Lower leg skin (tissue), 4 donors: ENCODE measurements at places on chromosomes 6 and 20.
A peak's percentile ranks its signal among the peaks of the same experiment; 100 is the strongest.

DNA sequence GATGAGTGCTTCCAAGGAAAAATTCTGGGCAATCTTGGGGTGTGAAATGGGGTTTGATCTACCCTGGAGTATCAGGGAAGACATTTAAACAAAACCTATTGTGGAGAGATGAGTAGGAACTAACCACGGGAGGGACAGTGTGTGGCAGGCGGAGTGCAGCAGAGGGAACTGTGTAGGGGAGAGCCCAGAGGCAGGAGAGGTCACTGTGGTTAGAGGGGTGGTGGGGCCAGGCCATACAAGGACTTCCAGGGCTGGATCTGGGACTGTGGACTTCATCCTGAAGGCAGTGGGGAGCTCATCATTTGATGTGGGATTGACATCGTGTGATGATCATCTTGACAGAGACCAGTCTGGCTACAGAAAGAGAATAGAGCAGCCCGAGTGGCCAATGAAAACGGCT lies 89.0 kb downstream of the TOX2 start:
- DNase-seq = peak; percentile 43

GRCh38 chr6:119110601-119111548 lies 32.4 kb upstream of the FAM184A start:
- DNase-seq = no peak

DNA sequence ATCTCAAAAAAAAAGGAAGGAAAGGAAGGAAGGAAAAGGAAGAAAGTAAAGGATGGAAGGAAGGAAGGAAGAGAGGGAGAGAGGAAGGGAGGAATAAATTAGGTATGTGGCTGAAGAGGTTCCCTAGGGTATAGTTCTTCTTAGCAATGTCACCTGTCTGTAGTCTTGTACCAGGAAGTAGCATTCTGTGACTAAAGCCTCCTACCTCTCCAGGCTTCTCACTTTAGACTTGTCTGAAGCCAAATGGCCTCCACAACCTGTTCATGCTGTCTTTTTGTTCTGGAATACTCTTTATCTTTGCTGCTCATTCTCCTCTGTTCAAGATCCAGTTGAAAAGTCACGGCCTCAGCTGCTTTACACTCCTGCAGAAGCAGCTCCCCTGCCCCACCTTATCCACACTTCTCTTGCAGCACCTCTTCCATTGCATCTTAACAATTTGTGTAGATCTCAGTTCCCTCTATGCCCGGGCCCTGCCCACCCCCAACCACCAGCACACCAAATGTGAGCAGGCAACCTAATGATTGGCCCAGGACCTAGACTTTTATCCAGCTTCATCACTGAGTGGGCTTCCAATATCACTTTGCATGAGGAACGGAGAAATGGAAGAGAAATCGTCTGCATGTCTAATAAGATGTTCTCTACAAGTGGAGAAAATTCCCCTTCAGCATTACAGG lies 19.1 kb downstream of the GCNT2 start:
- no peak for DNase-seq

- peak; percentile 88 for DNase-seq
Observed at GRCh38 chr6:5905431-5906339, 101.0 kb downstream of the NRN1 start.

DNA sequence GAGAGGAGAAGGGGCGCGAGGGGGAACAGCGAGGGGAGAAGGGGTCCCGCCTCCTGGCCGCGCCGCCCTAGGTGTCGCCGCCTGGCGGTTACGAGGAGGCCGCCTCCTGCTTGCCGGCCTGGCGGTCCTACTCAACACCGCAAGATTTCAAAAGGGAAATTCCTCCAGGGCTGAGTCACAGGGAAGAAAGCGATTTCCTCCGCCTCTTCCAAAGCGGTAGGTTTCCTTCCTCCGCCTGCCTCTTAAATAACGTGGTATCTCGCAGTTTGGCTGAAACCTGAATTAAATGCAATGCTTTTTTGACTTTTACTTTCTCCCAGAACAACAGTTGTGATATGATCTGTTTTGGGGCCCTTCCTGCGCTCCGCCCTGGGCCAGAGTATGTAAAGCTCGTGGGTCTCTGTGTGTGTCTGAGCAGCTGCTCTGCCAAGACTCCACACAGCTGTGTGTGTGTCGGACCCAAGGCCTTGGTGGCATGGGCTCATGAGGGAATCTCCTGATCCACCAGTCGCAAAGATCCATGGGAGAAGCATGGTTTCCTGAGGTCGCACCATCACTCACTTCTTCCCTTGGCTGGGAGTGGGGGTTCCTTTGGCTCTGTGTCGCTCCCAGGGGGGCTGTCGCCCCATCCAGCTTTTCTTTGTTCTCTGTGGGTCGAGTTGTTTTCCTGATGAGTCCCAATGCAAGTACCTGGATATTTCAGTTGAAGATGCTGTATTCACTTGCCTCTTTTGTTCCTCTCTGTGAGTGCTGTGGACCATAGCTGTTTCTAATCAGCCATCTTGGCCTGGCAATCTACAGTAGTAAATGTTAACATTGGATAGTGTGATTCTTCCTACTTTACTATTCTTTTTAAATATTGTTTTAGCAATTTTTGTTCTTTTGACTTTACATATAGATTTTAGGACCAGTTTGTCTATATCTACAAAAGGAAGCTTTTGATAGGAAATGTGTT lies 31.6 kb upstream of the NOTCH4 start:
- DNase-seq = peak; percentile 93

GRCh38 chr20:59560588-59561227 lies 43.6 kb upstream of the PHACTR3 start:
- DNase-seq = no peak

GRCh38 chr6:94510877-94511276 lies 1066.5 kb upstream of the MANEA start:
- no peak for DNase-seq

DNA sequence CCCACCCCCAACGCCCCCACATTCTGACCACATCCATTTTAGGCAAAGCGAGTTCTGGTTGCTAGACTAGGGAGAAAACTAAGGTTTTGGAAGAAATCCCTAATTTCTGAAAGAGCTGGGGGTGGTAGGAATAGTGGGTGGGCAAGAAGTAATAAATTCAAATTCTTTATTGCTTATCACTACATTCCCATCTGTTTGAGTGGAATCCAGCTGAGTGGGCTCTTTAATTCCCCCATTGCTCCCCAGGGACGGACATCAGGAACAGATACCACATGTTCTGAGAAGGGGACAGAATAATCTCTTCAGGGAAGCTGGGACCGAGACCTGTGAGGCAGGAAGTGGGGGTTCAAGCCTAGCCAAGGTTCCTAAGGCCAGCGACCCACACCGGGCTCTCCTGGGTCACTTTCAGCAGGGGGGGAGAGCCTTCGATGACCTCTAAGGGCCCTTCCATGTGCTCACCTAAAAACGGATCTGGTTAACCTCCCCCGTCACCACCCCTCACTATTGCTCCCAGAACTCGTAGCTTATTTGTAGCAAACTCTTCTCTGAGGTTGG lies 42.3 kb upstream of the MRPS10 start:
- no peak for DNase-seq

DNA sequence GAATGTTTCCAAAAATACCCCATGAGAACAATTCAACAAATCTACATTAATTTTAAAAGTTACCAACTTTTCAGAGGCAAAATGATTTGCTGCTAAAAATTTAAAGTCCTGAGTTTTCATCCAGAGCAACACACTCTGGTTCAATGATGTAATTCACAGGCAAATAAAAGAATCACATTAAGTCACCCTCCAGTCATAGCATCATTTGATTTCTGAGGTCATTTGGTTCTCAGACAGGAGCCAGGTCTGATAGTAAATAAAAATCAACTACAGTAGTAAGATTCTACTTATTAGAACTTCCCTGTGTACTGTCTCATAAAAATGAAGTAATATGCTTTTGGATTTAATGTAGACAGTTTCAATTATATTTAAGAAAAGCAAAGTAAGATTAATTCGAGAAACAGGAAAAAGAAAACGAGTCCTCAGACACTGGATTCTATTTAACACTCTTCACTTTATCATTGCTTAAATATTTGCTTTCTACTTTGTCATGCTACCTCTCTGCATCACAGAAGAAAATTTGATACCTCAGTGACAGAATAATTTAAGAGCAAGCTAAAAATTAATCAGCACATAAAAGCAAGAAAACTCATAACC lies 25.8 kb downstream of the MAP7 start:
- no peak for DNase-seq

- no peak for DNase-seq
Observed at GRCh38 chr6:11120271-11121005, 8.9 kb upstream of the ERVFRD-1 start.

DNA sequence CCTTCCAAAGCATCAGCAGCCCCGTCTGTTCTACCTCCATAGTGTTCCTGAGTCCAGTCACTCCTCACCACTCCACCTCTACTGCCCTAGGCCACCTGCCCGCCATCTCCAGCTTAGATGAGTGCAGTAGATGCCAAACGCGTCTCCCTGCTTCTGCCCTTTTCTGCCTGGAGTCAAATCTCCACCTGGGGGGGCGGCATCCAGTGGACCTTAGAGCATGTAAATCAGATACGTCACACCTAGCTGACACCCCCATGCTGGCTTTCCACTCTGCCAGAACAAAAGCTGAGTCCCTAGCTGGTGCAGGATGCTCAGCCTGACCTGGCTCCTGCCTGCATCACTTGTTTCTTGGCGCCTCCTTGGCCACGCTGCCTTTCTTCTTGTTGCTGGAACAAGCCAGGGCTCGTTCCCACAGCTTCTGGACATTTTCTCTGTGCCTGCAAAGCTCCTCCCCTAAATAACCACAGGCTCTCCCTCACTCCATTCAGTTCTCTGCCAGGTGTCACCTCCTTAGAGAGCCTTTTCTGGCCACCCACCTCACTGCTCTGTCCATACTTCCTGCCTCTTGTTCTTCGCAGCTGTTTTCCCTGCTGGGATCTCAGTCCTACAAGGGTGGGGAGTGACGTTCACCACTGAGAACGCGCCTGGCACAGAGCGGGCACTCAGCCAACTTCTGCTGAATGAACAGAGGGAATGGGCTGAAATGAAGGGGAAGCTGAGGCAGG lies 5.8 kb downstream of the DDR1 start:
- DNase-seq = peak; percentile 67

DNA sequence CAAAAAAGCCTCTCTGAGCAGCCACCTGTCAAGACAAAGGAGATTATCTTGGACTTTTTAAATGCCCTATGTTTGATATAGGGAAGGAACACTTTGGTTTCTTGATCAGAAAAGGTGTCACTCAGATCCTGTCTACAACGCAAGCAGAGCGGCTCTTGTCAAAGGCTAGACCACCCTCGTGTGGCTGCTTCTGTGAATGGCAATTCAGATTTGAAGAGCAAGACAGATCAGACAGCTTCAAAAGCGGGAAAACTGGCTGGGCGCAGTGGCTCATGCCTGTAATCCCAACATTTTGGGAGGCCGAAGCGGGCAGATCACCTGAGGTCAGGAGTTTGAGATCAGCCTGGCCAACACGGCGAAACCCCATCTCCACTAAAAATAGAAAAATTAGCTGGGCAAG lies 10.1 kb upstream of the NXT1 start:
- peak; percentile 92 for DNase-seq

DNA sequence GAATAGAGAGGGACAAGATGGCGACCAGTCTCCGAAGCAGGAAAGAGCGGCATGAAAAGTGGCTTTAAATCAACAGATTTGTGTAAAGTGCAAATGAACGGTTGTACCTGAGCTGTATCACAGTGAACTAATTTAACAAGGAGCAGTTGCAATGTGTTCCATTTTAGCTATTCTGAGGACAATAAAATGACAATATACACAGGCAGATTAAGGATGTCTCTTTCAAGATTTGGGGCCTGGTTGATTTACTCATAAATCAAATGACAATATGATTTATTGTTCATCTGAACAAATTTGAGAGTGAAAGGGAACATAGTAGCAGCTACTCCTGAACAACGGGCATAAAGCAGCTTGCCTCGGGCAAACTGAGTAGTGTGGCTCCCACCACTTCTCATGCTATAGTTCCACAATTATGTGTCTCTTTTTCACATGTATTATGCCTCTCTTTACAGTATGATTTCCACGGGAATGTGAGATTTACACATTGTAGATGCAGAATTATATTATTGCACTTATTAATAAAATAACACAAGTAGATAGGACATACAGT lies 204.1 kb upstream of the AGPAT4 start:
- DNase-seq = no peak

DNA sequence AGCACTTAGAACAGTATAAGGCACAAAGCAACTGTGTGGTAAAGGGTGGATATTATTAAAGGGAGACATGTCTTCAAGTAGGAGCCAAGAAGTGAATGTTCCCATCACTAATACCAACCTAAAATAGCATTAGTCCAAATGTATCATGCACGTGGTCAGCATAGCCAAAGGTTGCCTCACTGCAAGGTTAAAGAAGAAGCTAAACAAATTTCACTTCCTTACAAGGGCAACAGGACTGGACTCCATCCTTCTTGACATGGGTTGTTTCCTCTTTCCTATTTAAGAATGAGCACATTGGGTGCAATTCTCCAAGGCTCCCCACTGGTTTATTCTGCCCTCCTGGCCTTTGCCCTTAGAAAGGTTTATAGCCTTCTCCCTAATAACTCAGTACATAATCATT lies 186.7 kb downstream of the PHACTR1 start:
- no peak for DNase-seq

DNA sequence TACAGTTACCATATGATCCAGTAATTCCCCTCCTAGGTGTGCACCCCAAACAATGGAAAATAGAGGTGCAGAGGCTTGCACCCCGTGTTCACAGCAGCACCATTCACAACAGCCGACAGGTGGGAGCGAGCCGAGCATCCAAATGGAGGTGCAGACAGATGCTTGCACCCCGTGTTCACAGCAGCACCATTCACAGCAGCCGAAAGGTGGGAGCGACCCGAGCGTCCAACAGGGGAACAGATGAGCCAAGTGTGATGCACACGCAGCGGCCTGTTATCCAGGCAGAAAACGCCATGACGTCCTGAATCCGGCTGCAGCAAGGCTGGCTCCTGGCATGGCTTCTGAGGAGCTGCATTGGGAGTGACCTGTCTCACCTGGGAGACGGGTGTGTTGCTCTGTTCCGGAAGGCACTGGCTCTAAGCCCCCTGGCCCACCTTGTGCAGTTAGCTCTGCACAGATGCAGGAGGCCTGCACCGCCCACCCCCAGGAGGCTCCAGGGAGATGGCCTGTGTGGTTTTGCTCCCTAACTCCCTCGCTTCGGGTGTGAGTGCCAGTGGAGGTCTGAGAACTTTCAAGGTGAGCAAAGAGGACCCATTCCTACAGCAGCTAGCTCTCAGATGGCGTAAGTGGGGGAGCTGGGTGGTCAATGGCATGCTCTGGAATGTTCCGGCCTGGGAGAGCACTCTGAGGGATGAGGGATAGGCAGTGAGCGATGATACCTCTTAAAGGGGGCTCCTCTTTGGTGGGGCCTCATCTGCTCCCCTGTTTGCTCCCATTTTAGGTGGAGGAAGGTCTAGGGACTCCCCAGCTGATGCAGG lies 47.8 kb upstream of the FRMD1 start:
- DNase-seq = peak; percentile 74

DNA sequence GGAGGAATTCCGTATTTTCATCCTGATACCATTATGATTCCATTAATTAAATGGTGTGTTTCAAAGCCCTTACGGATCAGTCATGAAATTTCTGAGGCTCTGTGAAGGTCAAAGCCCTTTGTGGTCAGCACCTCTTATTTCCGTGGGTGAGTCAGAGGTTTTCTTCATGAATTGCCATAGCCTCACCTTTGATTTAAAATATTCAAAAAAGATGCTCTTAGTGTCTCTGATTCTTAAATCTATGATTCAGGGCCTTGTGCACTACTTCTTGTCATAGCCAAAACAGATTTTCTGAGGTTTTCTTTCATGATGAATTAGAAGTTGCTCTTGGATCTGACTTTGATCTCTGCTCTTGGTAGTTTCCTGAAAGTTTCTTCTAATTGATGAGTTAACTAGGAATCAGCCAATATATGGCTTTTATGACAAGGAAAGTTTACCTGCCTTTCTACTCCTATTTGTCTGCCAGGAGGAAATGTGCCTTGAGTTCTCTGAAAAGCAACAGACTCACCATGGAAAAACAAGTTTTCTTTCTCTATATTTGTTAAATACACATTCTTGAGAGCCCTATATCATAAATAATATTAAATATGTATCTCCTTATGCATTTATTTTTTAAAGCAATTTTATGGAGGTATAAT lies 613.0 kb downstream of the UTRN start:
- no peak for DNase-seq
